ENCODE measurements at places on chromosomes 13 and 19.

DNA sequence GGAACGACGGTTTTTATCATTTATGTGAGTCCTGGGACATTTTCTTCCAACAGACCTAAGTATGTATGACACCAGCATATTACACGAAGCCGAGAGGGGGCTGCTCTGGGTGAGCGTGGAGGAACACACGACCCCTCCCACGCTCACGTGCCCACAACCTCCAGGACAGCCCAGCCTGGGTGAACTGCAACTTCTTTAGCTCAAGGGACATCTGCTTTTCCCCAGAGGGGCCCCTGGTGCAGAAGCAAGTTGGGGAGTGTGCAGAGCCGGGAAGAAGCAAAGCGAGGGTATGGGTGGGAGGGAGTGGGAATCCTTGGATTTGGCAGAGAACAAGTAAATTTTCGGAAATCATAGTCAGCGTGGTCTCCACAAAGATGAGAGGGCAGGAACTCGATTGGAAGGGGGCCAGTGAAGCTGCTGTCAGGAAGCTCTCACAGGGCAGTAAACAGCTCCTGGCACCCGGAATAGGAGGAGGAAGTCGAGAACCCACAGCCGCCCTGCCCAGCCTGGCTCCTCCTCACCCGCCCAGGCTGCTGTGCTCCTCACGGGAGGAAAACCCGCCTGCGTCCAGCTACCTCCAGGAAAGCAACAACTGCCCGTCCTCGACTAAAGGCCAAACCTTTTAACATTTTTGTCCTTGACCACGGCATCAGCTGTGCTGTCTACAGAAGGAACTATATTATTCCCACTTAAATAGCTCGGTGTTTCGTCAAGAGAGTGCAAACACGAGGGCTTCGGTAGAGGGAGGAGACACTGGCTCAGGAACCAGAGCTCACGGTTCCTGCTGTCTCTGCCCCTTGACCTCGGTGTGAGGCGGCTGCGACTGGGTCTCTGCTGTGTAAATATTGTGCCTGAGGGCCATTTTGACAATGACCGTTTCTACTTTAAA is 17.2 kb upstream of the CFAP97D2 start:
- DNase-seq, result no peak

GRCh38 chr13:75857291-75857690 is 221.2 kb downstream of the LMO7 start:
- no peak for DNase-seq

GRCh38 chr19:6543866-6544347 is 13.1 kb downstream of the TNFSF9 start:
- DNase-seq, result no peak

GRCh38 chr13:95607366-95607765 is 37.1 kb downstream of the DZIP1 start:
- DNase-seq, result no peak

GRCh38 chr13:80157261-80157932 is 183.5 kb downstream of the SPRY2 start:
- no peak for DNase-seq

DNA sequence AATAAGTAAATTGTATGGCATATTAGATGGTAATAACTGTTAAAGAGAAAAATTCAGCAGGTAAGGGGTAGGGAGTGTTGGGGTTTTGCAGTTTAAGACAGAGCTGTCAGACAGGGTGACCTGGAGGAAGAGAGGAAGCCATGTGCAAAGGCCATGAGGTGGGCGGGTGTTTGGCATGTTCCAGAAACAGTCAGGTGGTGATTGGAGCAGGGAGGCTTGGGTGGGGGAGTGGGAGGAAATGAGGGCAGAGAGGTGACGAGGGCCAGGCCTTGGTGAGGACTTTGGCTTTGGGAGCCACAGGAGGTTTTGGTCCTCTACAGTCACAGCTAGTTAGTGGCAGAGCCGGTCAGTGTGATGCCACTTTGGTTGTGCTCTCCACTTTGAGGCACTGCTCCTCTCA is 20.1 kb downstream of the RYR1 start:
- DNase-seq, result no peak

GRCh38 chr19:42216653-42217519 is 591 bp downstream of the DEDD2 start:
- no peak for DNase-seq

- DNase-seq, result no peak
These were observed 23.6 kb downstream of the TNFSF11 start for GRCh38 chr13:42597505-42597904.

DNA sequence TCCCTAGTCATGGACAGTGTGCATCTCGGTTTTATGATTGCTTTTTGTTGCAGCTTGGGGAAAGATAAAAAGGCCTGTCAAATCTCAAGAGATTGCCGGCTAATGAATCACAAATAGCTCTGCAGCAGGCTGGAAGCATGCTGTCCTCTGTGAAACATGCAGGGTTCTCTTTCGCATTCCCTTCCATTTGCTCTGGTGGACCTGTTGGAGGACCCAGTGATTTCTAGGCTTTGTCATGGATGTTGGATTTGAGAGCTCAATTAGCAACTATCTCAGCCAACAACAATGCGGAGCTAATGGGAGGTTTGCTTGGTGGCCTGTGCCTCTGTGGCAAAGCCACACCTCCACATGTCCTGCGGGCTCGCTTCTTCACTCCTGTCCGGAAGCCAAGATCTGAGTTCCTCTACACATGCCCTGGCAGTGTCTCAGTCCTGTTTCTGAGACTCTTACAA is 418.1 kb upstream of the ARGLU1 start:
- no peak for DNase-seq

DNA sequence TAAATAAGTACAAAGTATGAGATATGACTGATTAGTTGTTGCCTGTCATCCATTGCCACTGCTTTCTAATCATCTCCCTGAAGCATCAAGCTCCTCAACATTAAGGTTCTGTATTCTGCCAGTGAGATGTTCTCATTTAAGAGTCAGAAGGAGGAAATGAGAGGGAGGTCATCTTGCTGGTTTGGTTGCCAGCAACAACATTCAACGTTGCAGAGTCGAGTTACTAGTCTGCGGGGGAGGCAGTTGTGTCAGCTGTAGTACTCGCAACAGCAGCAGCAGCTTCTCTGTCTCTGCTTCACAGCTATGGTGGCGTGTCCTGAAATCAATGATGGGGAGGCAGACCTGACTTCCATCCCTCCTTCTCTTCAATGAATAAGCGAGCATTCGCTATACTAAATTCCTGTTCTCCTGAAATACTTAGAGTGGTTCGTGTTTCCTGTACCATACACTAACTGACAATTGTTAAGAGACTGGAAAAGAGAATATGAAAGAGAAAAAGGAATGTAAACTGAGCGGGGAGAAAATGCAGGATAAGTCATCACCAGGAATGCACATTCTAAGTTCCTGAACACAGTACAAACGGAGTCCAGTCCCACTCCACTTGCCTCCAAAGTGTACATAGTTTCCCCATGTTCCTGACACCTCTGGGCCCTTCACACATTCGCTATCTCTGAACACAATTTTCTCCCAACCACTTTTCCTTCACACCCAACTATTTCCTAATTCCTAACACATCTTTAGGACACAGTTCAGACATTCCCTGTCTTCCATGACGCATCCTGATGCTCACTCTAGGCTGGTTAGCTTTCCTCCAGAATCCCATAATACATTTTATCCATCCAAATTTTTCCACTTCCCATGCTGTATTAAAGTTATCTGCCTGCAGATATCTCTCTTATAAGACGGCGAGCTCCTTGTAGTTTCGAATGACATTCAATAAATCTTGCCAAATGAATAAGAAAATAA is 263.0 kb downstream of the KLF12 start:
- DNase-seq, result no peak

DNA sequence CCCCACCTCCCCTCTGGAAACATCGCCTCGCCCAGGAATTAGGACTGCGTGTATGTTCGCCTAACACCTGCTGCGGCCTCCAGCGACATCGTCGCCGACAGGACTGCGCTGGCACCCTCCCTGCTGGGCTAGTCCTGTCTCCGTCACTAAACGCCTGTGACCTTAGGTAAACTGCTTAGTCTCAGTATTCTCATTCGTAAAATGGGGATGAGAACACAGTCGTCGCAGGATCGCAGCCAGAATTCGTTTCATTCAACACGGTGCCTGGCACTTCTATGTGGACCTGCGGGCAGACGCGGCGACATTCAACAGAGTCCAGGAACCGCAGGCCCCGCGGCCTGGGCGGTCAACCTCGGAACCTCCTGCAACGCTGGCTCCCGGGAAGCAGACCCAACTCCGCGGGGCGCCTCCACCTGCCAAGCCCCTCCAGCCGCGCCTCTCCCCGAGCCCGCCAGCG is 485 bp downstream of the CRYL1 start:
- DNase-seq, result no peak

DNA sequence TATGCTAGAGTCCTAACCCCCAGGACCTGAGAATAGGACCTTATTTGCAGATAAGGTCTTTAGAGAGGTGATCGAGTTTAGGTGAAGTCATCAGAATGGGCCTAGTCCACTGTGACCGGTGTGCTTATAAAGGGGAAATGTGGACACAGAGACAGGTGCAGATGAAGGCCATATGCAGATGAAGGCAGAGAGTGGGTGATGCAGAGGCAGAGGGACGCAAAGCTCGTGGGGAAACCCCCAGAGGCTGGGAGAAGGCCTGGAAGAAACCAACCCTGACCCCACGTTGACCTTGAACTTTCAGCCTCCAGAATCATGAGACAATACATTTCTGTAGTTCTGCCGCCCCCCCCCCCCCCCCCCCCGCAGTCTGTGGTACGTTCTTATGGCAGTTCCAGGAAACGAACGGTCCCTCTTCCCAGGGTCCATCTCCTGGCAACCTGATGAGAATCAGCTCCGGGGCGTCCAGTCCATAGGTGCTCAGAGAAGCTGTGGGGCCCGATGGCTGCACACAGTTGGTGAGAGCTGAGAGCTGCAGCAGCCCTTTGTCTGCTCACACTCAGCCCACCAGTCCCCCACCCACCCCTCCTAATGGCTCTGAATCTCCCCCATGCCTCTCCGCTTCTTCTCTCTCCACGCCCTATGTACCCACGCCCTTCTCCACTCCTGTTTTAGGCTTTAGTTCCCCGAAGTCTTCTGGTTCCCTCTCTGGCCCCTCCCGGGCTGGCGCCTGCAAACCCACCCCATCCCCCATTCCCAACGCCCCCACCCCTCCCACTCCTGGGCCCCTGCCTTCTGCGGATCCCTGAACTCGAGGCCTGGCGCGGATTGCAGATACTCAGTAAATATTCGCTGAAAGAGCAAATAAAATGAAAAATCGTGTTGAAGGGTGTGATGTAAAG is 218.3 kb upstream of the MAB21L1 start:
- DNase-seq, result no peak

- no peak for DNase-seq
These were observed 14.7 kb downstream of the MAG start for GRCh38 chr19:35306473-35307246.

Measured in T-helper 22 cell (primary cell).